Activated T-helper 1 cell treated with Interleukin-2 at 50 U/mL for 16 hours (primary cell): ENCODE measurements at places on chromosomes 16 and 17.

GRCh38 chr17:46928467-46929261 is 5.7 kb downstream of the GOSR2 start:
- DNase-seq: no peak

- no peak for DNase-seq
Measured at GRCh38 chr17:39123627-39124026, 27.8 kb downstream of the PLXDC1 start.

- DNase-seq: no peak
Measured at GRCh38 chr17:73503560-73503959, 140.7 kb downstream of the SDK2 start.

DNA sequence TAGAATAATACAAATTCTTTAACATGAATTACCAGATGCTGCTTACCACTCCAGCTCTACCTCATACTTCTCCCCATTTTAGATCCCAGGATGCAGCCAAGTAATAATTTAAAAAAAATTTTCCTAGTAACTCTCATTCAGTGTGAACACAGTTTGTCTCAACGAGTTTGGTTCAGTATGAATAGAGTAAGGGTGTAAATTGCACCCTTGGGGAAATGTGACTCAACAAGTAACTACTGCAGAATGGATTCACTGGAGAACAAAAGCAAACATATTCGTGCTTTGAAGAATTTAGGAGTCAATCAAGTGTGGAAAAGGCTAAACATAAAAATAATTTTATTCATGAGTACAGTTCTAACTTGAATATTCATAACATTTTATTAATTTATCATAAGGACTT is 23.0 kb downstream of the KCNJ16 start:
- DNase-seq: no peak

- DNase-seq: no peak
Measured at GRCh38 chr17:19619705-19620325, 28.7 kb upstream of the ALDH3A2 start.

GRCh38 chr17:72953621-72954020 is 138.9 kb downstream of the SLC39A11 start:
- DNase-seq: no peak

- DNase-seq: no peak
Measured at GRCh38 chr17:34370997-34371395, 8.0 kb upstream of the CCL1 start.

- DNase-seq: no peak
Measured at GRCh38 chr16:73792199-73793020, 504.2 kb upstream of the PSMD7 start.

DNA sequence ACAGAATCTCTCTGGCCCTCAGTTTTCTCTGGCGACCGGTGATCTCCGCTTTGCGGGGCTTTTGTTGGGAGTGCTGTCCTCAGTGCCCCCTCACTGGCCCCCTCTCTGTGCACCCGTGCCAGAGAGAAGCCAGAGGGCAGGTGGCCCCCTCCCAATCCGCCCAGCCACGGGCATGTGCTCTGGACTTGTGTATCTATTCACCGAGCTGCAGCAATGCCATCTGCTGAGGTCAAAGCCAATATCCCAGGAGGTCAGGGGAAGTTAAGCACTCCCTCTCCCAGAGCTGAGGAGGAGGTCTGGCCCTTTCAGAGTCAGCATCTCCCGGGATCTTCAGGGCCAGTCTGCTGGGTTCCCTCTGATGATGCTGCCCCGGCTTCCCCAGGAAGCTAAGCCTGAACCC is 5.1 kb downstream of the CACNG5 start:
- DNase-seq: no peak

- DNase-seq: peak; percentile 25
Measured at GRCh38 chr16:68069511-68070248, 15.5 kb upstream of the NFATC3 start.

DNA sequence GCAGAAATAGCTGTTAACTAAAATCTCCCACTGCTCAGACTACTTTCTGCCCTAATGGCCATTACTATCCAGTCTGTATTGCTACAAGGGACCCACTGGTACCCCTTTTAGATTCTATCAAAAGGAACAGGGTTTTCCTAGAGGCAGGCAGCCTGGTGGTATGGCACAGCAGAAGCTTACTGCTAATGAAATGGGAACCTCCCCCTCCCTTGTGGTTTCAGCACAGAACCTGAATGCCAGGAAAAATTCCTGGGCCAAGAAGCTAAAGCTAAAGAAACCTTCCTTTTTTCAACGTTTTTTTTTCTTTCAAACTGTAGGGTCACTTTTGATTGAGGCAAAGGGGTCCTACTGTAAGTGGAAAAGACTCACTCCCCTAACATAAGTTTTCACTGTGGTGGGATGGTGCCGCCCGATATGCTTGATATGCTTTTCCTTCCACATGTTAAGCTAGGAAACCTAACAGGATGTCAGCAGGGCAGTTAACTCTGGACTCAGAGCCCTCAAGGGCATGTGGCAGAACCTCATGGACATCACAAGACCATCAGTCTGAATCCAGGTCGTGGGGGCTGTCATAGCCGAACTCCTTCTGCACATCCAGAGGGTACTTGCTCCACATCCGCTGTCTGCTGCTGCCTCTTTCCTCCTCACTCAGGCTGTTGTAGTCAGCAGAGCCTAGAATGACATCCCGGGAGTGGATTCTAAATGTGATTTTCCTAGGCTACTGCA is 9.8 kb downstream of the SLC7A6OS start:
- no peak for DNase-seq

GRCh38 chr17:37476431-37477120 is 13.1 kb upstream of the DUSP14 start:
- no peak for DNase-seq

- DNase-seq: no peak
Measured at GRCh38 chr16:57723170-57723569, 12.4 kb upstream of the KATNB1 start.

DNA sequence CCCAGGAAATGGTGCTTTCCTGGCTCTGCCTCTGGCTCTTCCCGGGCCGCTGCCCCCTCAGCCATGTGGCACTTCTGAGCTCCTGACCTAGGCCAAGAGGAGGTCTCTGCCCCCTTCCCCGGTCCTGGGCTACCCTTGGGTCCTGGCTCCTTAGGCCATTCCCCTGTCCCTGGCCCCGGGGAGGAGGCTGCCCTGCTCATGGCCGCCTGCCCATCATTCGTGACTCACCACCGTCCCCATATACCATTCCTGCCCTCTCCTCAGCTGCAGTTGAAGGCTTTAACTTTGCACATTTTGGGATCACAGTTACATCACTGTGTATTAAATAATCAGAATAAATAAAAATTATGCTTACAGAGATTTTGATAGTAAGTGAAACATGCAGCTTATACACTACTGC is 69.0 kb downstream of the GRIN2A start:
- no peak for DNase-seq

GRCh38 chr16:24769806-24770205 is 40.4 kb downstream of the TNRC6A start:
- no peak for DNase-seq

GRCh38 chr16:73050201-73051099 is 2.5 kb upstream of the ZFHX3 start:
- DNase-seq: no peak

DNA sequence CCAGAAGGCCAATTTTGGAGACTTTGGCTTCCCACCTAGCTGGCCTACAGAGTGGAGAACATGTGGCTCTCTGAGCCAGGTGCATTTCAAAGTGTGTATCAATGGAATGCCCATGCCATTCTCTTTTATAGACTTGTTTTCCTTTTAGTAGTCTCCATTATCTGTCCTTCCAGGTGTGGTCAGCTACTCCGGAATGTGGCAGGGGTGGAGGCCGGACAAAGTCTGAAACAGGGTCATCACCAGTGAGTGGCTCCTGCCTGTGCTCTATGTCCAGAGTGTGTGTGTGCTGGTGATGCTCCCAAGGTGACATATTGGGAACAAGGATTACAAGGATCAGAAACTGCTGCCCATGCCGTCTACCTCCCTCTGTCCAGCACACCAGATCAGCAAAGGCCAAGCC is 3.8 kb upstream of the TMEM220 start:
- DNase-seq: no peak

DNA sequence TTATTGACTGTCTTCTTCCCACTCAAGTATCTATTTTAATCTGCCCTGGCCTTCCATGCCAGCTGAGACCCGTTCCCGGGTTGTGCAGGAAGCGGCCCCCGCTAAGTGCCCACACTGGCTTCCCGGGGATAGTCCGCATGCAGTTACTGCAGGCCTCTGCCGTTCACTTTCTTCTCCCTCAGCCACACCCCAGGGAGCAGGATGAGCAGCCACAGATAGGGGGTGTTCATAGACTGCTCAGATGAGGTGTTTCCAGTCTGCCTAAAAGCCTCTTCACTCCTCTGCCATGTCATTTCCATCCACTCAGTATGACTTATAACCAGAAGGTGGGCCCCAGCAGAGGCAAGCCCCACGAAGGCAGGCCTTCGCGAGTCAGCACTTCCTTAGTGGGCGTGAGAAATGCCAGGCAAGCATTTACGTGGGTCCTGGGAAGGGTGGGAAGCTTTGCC is 7.7 kb downstream of the MED9 start:
- no peak for DNase-seq

GRCh38 chr17:75889454-75889853 is 7.3 kb downstream of the TRIM65 start:
- no peak for DNase-seq

- DNase-seq: no peak
Measured at GRCh38 chr17:3030096-3030495, 33.3 kb downstream of the OR1D5 start.

GRCh38 chr16:21713549-21714368 is 50.0 kb downstream of the OTOA start:
- no peak for DNase-seq

DNA sequence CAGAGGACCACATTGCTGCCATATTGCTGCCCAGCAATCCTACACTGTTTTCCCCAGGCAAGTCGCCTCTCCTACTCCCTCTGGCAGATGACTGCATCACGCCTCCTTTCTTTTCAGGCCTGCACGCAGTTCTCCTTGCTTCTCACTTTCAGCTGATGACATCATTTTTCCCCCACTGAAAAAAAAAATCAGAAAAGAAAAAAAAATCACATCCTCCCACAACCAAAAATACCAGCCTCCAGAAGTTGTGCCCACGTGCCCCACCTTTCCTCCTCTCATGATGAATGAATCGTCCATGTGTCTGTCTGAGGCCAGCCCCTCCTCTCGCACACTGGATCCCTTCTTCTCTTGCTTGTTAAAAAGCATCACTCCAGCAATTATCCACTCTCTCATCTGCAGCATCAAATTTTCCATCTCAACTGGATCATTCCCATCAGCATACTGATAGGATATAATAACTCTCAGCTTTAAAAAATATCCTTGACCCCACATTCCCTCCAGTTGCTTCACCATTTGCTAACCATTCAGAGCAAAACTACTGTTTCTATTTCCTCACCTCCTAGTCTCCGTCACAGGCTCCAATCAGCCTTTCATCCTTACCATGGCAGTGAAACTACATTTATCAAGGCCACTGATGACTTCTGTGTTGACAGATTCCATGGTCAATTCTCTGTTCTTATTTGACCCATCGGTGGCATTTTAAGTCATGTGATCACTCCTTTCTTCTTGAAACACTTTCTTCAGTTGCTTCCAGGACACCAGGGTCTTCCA is 30.1 kb upstream of the DYNLL2 start:
- no peak for DNase-seq

DNA sequence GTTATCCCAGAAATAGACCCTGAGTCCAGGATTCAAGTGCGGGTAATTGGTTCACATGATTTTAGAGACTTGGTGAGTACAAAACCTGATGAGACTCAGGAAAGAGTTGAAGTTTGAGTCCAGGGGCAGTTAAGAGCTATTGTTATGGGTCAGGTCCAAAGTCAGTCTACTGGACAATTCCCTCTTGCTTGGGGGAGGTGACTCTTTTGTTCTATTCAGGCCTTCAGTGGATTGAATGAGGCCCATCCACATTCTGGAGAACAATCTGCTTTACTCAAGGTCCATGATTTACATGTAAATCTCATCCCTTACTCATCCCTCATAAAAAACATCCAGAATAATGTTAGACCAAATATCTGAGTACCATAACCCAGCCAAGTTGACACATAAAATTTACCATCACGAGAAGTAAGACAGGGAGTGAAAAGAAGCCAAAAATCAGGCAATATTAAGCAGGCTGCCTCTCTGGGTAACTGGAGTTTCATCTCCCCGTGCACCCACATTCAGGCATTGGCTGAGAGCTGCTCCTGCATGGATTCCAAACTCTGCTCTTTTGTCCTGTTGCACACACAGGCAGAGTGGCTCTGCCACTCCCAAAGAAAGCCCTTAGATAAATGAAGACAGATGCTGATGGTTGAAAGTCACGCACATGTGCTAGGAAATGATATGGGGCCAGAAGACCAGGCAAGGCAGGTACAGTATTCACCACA is 156.0 kb upstream of the SALL1 start:
- DNase-seq: no peak

- DNase-seq: no peak
Measured at GRCh38 chr17:33990943-33991706, 264.0 kb upstream of the CCL2 start.

DNA sequence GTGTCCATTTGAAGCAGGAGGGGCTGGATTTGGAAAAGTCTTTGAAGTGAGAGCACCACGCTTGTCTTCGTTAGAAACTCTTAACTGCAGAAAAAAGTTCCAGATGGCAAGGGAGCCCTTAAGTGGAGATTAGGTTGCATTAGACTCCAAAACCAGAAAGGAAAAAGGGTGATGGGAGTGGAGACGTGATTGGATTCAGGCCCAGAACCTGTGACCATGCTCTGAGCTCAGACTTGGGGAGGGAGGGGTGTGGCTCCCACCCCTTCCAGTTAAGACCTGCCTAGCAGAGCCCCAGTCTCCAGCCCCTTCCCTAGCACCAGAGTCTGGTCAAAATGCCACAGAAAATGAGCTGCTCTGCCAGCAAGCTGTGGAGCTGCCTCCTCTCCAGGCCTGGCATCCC is 6.4 kb upstream of the LGALS9 start:
- no peak for DNase-seq

GRCh38 chr17:35683591-35683990 is 47.8 kb upstream of the RASL10B start:
- no peak for DNase-seq

DNA sequence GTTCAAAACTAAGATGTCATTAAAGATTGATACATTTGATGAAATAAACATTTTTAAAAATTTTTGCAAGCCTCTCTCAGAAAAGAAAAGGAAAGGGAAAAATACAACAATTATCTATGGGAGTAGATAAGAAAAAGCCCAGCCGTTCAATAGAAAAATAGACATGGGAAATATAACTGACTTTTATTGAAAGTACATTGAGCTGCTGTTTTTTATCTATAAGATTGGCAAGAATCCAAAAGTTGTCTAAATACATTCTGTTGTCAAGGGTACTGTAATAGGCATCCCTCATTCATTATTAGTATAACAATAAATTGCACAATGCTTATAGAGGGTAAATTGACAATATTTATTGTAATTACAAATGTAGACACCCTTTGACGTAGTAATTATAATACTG is 38.4 kb upstream of the IRX6 start:
- DNase-seq: no peak

- DNase-seq: peak; percentile 34
Measured at GRCh38 chr17:28949185-28950016, 1.9 kb downstream of the PHF12 start.

GRCh38 chr17:37614391-37614790 is 5.2 kb upstream of the SYNRG start:
- DNase-seq: no peak
